ENCODE measurements at places on chromosomes 12 and 14.

DNA sequence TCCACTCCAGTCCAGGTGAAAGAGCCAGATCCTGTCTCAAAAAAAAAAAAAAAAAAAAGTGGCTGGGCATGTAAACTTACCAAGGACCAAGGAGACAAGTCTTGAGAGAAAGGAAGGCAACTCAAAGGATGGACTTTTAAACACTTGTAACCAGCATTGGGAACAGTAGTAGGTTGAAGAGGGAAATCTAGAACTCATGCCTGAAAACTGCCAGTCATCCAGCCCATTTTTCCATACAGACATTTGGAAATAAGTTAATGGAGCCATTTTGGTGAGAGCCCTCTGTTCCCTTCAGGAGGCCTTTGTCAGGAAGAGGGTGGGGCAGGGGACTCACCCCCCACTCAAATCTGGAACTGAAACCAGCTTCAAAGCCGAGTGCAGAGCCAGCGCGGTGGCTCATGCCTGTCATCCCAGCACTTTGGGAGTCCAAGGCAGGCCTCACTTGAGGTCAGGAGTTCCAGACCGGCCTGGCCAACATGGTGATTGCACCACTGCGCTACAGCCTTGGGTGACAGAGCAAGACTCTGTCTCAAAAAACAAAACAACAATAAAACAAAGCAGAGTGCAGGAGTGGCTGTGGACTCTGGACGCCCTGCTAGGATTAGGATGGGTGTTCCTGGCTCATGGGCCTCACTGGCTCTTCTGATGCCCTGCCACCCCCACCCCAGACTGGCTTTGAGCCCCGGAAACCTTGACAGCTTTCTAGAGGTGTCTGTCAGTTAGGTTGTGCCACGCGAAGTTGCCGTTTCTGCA, 1.6 kb upstream of the MLXIP start:
- no peak for DNase-seq

DNA sequence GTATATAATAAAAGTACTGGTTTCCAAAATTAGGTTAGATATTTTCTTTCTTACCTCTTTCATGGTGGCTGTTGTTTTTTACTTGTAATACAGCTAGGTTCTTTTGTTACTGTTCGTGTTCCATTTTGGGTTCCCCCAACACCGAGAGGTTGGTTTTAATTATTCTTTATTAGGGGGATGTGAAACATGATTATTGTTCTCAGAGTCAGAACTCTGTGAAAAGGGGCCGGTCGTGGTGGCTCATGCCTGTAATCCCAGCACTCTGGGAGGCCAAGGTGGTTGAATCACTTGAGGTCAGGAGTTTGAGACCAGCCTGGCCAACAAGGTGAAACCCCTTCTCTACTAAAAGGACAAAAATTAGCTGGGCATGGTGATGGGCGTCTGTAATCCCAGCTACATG, 108.1 kb downstream of the BICD1 start:
- no peak for DNase-seq

DNA sequence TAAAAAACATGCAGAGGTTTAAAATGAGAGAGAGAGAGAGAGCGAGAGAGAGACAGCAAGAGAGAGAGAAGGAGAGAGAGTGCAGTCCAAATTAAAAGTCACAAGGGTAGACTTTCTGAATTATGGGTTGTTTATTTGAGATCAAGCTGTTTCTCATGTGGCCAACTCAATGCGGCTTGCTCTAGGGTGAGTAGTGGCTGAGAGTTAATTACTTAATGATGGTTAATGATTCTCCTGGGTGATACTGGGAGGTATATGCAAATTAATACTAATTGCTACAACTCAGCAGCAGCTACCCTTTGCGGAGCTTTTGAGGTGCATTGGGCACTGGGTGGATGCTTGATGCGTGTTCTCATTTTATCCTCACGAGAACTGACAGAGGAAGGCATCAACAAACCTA, 122.1 kb upstream of the NOS1 start:
- DNase-seq: no peak

DNA sequence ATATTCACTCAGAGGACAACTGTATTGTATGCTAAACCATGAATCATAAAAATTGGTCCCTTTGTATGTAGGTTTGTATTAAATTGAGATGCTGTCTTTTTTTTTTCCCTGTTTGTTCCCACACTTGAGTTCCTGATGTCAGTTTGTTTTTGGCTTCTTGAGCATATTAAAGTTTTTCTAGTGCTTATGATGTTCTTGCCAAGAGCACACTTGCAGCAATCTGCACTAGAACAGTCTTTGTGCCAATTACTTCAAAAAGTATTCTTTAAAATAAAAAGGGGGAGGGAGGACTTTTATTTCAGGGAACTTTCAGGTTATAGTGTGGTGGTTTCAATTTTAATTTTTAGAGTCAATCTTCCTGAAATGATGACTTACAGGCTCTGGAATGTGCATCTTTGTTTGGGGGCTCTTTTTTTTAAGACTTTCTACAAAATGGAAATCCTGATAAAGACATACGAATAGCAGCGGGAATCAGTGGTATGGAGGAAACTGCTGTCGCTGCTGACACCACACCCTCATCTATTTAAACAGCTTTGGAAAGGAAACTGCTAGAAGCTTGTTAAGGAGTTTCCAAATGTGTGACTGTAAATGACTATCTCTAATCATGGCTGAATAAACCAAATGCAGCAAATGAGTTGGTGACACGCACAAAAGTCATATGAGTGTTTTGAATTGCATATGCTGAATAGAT, 188.6 kb downstream of the EGLN3 start:
- DNase-seq: no peak

Measured in frontal cortex (tissue), 4 donors.